ENCODE measurements at places on chromosomes 11 and 22. TPM values are rescaled to one million over a fixed set of nuclear protein-coding genes. Genes with fewer than 3 reads are reported as not detected.
A peak's percentile ranks its signal among the peaks of the same experiment; 100 is the strongest.

DNA sequence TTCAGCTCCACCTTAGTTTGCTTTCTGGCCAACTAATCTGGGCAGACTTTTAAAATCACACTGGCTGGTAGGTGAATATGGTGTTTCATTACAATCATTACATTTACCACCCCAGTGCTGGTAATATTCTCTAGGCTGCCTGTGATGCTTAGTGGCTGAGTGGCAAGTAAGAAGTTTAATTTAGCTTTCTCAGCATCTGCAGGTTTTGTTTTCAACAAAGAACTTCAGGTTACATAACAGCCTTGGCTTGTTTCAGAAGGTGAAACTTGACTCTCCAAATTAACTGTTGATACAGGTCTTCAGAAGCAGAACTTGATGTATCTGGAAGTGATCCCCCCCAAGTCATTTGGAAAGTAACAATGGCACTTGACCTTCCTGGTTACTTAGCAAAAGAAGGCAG, 423.3 kb upstream of the CCDC90B start:
- H3K27ac ChIP-seq = no peak overlapping the region
- no peak overlapping the region for H3K4me3 ChIP-seq
- no peaks in the 10 kb centered on the region for H3K36me3 ChIP-seq

DNA sequence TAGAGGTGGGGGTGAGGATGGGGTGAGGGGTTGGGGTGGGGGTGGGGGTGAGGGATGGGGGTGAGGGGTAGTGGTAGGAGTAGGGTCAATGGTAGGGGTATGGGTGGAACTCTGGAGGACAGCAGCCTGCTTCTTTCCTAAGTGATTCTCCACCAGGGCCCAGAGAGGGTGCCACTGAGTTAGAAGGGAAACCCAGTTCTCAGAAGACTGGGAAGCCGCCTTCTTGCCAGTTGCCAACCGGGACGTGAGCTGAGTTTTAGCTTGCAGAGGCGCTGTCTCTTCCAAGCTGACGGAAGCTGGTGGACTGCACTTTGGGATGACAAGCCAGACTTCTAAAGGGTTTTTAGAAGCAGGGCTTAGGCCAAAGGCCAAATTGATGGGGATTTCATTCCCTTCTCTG, 104.4 kb downstream of the NAT10 start:
- no peaks in the 10 kb centered on the region for H3K4me1 ChIP-seq
- no peak overlapping the region for H3K27ac ChIP-seq
- no peak for DNase-seq
- no peak overlapping the region for H3K4me3 ChIP-seq
- H3K27me3 ChIP-seq = no peaks in the 10 kb centered on the region

- peak overlapping the region; percentile 26 for H3K27ac ChIP-seq
- no peaks in the 10 kb centered on the region for H3K27me3 ChIP-seq
- no peaks in the 10 kb centered on the region for H3K36me3 ChIP-seq
- DNase-seq = peak; percentile 42
Measured at GRCh38 chr22:42928969-42929837, 72.1 kb upstream of the ARFGAP3 start.

- no peaks in the 10 kb centered on the region for H3K27me3 ChIP-seq
- no peak for DNase-seq
- no peak overlapping the region for H3K27ac ChIP-seq
- no peaks in the 10 kb centered on the region for H3K4me1 ChIP-seq
- H3K36me3 ChIP-seq = peaks cover 9% of the 10 kb centered on the region
- no peak overlapping the region for H3K4me3 ChIP-seq
Measured at GRCh38 chr11:102389253-102389652, 42.2 kb downstream of the BIRC2 start.

GRCh38 chr22:33513388-33514338, 406.6 kb downstream of the LARGE1 start:
- no peak for DNase-seq
- H3K27ac ChIP-seq = no peak overlapping the region
- no peaks in the 10 kb centered on the region for H3K36me3 ChIP-seq
- H3K27me3 ChIP-seq = no peaks in the 10 kb centered on the region

DNA sequence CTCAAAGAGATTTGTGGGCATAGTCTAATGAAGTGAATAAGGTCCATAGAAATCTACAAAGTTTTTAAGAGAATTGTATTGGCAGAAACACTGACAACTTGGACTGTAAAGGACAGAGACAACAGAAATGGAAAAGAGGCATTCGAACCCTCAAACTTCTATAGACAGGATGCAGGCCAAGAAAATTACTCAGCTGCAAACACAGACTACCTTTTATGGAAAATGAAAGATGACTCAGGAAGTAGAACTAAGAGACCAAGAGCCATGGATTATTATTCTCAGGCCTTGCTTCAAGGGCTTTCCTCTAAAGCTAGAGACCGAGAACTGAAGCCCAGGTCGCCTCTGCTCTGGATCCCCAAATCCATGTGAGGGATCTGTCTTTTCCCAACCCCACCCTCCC, 3.8 kb upstream of the PELI3 start:
- H3K4me1 ChIP-seq = peaks cover 57% of the 10 kb centered on the region
- H3K4me3 ChIP-seq = no peak overlapping the region
- no peaks in the 10 kb centered on the region for H3K27me3 ChIP-seq
- no peaks in the 10 kb centered on the region for H3K36me3 ChIP-seq

GRCh38 chr22:31574055-31574670, 77.8 kb downstream of the SFI1 start:
- peaks cover under 1% of the 10 kb centered on the region for H3K4me1 ChIP-seq
- no peaks in the 10 kb centered on the region for H3K27me3 ChIP-seq
- DNase-seq = no peak
- H3K27ac ChIP-seq = no peak overlapping the region
- H3K36me3 ChIP-seq = peaks cover 51% of the 10 kb centered on the region

- no peak overlapping the region for H3K4me3 ChIP-seq
- peak; percentile 66 for DNase-seq
- no peak overlapping the region for H3K27ac ChIP-seq
- H3K4me1 ChIP-seq = peaks cover 33% of the 10 kb centered on the region
- no peaks in the 10 kb centered on the region for H3K27me3 ChIP-seq
Measured at GRCh38 chr11:111450480-111451320, 61.5 kb downstream of the BTG4 start.

Gene FAM180B
- polyA plus RNA-seq = not detected

Gene IL18BP
- 23.3 TPM for polyA plus RNA-seq

Gene HORMAD2
- not detected for polyA plus RNA-seq

Gene RGL4
- 2.7 TPM for polyA plus RNA-seq

All from B cell (primary cell).